ENCODE measurements at places on chromosomes 16 and 17.

- no peak for DNase-seq
Measured at GRCh38 chr16:69804297-69804696, 42.2 kb downstream of the WWP2 start.

- DNase-seq: no peak
Measured at GRCh38 chr16:68273896-68274295, 9.6 kb downstream of the SLC7A6 start.

- no peak for DNase-seq
Measured at GRCh38 chr16:27720731-27721530, 171.0 kb downstream of the KATNIP start.

GRCh38 chr17:50917418-50917743, 51.2 kb upstream of the TOB1 start:
- no peak for DNase-seq

- no peak for DNase-seq
Measured at GRCh38 chr16:22874394-22874793, 60.4 kb downstream of the HS3ST2 start.
